ENCODE measurements at places on chromosomes 1 and 21.

- no peak for DNase-seq
These were observed 11.5 kb downstream of the SLC37A1 start for GRCh38 chr21:42525029-42525581.

GRCh38 chr1:86841116-86841515 lies 72.8 kb downstream of the SELENOF start:
- DNase-seq, result no peak

GRCh38 chr1:11653101-11653860 lies 948 bp downstream of the FBXO2 start:
- DNase-seq, result no peak

GRCh38 chr21:27314131-27314530 lies 347.2 kb upstream of the ADAMTS5 start:
- DNase-seq, result no peak

GRCh38 chr1:224637515-224637914 lies 21.4 kb downstream of the CNIH3 start:
- DNase-seq, result no peak

DNA sequence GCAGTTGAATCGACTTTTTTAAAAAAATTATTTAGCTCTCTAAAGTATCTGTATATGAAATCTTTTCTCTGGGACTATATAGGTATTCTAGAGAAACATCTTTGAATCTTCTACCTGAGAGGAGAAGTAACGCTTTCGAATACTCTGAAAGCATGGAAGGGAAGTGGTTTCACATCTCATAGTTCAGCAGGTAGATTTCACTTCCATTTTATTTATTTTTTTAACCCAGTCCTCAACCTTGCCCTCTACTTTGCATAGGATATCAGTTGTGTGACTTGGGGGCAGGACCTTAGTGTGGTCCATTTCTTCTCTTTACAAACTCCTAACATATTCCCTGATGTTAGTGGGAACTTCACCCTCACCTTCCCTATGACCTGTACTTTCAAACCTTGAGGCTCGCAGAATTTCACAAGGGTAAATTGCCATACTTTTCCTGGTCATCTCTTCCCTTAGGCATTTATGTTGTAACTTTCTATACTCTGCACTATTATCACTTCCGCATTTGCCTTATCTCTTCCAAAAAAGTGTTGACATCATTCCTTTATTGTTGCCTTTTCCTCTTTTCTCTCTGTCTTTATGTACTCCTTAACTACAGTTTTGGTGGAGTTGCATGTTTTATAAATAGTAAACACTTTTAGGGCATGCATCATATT lies 1208.5 kb upstream of the ADGRL4 start:
- no peak for DNase-seq

- no peak for DNase-seq
These were observed 38.4 kb downstream of the FYB2 start for GRCh38 chr1:56780826-56781225.

DNA sequence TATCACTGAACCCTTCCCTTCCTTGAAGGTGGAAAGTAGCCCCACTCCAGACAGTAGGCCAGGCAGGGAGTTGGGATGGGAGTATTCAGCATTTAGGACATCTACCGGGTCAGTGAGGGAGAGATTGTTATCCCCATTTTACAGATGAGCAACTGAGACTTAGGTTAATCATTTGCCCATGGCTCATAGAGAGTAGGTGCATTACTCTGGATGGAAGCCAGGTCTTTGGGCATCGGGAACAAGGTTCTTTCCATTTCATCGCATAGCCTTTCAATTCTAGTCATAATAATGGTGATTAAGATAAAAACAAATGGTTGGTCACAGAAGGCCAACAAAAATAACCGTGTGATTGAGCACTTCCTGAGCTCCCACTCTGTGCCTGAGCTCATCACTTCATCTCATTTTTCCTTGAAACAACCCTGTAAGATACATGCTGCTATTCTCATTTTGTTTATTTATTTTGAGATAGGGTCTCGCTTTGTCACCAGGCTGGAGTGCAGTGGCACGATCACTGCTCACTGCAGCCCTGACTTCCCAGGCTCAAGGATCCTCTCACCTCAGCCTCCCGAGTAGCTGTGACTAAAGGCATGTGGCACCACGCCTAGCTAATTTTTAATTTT lies 64.8 kb downstream of the NAV1 start:
- no peak for DNase-seq

- DNase-seq, result no peak
These were observed 261.9 kb upstream of the DEPDC1 start for GRCh38 chr1:68758666-68759209.

DNA sequence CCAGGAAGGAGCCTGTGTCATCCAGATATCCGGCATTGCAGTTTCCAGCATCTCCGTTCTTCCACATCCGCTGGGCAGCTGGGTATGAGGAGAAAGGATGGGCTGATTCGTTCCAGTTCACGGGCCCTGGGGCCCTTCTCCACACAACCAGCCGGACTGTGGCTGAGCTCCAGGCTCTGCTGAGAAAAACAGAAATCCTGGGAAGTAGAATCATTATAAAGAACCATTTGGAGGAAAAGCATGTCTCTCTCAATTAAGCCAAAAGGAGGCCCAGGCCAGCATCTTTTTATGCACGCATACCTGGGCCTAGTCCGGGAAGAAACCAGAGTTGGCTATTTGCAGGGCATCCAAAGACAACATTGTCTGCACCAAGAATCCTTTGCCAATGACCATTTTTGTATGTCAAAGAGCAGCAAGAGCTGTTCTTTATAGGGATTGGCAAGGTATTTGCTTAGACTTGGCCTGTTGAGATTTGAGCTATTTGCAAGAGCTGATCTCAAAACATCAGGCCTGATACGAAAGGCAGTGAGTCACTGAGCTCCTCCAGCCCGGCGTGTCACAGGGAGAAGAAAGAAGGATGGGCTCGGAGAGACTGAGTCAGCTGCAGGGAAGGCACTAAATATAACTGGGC lies 84.9 kb upstream of the ARHGEF16 start:
- DNase-seq, result no peak

DNA sequence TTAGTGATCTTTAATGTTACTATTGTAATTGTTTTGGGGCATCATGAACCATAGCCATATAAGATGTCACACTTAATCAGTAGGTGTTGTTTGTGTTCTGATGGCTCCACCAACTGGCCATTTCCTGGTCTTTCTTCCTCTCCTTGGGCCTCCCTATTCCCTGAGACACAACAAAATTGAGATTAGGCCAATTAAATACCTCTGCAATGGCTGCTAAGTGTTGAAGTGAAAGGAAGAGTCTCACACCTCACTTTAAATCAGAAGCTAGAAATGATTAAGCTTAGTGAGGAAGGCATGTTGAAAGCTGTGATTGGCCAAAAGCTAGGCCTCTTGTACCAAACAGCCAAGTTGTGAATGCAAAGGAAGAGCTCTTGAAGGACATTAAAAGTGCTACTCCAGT lies 30.7 kb downstream of the PPP2R5A start:
- no peak for DNase-seq

DNA sequence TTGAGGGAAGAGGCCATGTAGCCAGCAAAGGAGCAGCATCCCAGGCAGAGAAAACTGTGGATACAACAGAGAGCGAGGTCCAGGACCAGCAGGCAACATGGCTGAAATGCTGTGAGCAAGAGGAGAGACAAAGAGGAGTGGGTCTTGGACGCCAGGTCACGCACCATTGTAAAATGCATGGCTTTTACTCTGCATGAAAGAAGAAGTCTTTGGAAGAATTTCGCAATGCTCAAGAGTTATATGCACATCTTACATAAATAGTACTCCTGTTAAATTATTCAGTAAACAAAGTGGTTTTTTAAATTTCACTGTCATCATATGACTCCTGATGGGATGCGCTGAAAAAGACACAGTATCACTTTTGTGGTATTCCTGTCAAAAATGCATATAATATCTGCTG lies 3.5 kb downstream of the CD244 start:
- DNase-seq, result peak; percentile 66

DNA sequence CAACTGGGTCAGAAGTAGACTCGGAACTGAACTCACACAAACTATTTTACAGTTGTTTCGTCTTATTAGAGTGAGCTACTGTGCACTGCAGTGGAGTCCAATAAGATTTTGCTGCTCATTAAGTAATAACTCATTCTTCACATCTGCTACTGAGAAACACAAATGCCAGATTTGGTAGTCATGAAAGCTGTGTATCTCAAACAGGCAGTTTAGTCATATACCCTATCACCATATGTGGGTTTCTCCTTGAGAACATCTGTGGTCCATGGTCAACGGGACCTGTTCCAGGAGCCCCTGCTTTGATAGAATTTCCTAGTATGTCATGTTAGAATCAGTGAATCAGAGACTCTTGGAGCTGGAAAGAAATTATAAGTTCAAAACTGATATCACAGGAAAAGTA lies 60.4 kb downstream of the ALG14 start:
- DNase-seq, result no peak

GRCh38 chr1:27666791-27667254 lies 5.2 kb downstream of the IFI6 start:
- no peak for DNase-seq

DNA sequence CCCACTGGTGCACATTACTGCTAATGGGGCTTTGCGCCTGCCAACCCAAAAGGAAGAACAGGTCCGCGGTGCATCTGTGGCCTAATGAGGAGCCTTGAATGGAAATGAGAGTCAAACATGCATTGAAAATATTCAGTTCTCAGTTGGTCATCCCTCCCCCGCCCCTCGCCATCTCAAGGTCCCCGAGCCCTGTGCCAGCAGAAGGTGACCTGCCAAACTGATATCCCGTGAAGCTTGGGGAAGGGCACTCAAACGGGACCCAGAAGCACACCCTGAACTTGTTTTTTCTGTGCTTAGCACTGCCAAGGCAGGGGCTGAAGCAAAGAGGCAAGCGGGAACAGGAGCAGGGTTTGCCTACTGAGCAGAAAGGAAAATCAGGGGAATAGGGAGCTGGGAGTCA lies 67.9 kb upstream of the ZNF648 start:
- DNase-seq, result no peak

DNA sequence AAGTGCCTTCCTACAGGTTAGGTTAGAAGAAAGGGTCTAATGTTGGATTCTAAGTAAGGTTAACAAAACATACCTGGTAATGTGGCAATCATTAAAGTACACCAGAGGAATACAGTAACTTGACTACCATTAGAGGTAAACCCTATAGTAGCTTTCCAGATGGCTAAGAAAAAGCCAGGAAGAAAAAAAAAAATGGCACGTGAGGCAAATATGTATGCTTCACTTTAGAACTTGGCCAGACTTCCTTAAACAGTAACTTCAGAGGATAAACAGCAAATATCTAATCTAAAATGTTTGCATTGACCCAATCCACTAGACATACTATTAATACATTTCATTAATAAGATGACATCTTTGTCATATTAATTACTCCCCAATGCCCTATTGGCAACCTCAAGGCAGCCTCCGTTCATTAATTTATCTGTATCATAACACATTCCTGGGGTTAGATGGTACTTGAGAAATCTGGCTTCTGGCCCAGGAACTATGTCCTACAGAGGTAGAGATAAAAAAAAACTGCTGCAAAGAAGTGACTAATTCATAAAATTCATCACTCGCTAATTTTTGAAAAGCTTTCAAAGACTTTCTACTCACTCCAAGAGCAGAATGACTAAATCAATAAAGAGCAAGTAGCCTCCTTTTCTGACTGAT lies 5.8 kb downstream of the DCAF8 start:
- no peak for DNase-seq

GRCh38 chr1:153734396-153735089 lies 6.7 kb downstream of the INTS3 start:
- DNase-seq, result peak; percentile 13

DNA sequence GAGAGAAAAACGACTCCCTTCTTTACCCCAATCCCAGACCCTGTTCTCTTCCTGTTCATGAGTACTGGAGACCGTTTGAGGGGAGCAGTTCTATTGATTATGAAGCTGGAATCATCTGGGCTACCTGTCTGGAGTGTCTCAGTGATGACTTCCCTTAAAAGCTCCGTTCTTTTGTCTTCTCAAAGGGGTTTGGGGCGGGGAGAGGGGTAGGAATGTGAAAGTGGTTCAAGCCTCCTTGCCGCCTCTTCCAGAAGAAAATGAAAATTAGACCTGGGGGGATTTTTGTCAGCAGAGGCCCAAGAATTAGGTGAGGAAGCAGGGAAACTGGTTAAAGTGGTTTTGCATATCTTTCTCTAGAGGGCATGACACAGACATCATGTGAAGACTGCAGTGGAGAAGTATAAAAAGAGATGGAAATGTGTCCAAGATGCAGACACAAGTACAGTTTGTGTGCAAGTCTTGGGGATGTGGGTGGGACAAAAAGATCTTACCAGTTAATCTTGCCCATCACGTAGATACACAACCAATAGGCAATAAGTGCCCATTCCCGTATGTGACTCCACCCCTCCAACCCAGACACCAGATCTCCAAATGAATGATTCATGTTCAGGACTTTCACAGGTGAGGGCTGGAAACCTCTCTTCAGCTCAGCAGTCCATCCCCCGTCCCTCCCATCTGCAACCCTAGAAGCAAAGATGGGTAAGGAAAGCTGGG lies 470 bp upstream of the MTMR11 start:
- no peak for DNase-seq

GRCh38 chr1:228957535-228957934 lies 222.3 kb downstream of the RHOU start:
- no peak for DNase-seq

- no peak for DNase-seq
These were observed 35.7 kb upstream of the AGL start for GRCh38 chr1:99814373-99814900.

DNA sequence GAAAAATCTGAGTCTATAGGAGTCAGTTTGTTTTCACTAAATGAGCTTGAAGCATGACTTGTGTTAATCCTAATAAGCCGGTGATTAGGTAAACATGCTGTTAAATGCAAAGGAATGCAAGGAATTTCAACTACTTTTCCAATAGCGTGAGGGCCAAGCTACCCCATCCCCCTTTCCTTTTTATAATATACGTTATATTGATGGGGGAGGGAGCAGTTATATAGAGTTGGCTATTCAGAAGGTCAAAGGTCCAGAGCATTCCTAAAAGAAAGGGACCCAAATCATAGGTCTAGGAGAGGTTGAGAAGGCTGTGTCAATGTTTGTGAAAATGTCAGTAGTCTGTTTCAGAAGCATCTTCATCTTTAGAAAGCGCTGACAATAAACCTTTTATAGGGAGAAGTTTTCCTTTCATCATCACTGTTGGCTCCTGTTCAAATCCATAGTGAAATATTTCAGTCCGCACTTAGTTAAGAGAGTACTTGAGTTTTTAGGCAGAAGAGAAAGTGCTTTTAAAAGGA lies 3.8 kb downstream of the CCN1 start:
- no peak for DNase-seq

GRCh38 chr1:246602194-246602593 lies 35.9 kb downstream of the CNST start:
- DNase-seq, result no peak

All from AML-193 (cell line).